ENCODE measurements at places on chromosomes 7 and 10.

GRCh38 chr7:31023877-31024276, 28.2 kb upstream of the ADCYAP1R1 start:
- DNase-seq, result no peak

DNA sequence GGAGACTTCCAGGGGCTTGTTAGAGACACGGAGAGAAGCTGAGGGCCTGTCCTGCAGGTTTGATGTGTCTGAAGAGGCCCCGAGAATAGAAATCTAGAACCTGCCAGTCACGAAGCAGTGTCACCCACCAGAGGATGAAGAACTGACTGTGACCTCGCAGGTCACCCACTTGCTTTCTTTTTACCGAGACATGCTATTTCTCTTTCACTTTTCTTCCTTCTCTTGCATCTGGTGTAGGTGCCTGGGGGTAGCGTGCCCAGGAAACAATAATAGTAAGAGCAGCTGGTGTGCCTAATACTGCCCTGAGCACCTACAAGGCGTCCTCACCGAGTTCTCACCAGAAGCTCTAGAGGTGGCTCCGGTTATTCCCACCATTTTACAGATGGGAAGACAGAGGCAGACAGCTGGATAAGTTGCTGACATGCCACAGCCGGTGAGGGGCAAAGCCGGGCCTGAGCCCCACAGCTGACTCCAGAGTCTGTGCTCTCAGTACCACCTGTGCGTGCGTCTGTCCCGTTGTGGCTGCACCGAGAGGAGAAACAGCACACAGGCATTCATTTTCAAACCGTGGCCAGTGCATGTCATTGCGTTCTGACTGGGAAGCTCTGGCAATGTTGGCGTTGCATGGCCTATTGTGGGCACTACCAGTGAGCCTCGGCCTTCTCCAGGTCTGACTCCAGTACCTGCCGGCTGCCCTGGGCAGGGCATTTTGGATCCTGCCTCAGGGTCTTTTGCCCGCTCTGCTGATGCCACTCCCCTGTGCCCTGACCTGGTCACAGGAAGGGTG, 7.8 kb downstream of the CHST3 start:
- no peak for DNase-seq

DNA sequence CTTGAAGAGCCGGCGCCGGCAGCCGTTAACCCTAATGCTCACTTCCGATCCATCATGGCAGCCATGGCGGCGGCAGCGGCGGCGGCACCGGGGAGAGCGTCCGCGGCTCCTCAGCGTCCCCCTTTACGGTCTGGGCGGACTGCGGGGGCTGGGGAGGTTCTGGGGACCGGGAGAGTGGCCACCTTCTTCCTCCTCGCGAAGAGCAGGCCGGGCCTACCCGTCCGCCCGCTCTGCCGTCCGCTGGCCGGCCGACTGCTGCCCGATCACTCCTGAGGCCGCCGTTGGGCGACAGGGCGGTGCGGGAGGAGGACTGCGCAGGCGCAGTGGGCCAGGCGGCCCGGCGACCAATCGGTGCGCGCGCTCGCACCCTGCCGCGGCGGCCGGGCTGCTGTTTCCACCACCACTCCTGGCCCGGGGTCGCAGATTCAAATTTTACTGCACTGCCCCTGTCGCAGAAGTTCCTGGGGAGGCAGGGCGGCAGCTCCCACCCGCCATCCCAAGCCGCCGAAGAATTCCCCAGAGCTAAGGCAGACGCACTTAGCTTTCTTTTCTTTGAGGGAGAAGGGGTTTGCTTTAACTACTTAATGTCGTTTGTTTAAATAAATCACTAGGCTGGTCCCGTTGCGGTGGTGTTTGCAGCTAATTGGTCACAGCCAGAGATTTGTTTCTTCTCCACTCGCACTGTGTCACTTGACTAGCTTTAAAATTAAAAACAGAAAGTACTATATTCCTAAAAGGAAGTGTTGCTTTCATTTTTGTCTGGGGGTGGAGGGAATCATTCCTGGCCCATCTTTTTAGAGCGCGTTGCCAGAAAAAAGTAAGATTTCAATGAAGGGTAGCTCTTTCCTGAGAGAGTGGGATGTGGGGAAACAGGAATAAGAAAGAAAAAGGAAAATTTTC, at the start of gene KIF5B:
TSS of gene KIF5B (minus strand) at position 290 of the 900 bp plus-strand sequence. CDS start 452 bp downstream, outside the sequence.
- DNase-seq, result peak; percentile 89

DNA sequence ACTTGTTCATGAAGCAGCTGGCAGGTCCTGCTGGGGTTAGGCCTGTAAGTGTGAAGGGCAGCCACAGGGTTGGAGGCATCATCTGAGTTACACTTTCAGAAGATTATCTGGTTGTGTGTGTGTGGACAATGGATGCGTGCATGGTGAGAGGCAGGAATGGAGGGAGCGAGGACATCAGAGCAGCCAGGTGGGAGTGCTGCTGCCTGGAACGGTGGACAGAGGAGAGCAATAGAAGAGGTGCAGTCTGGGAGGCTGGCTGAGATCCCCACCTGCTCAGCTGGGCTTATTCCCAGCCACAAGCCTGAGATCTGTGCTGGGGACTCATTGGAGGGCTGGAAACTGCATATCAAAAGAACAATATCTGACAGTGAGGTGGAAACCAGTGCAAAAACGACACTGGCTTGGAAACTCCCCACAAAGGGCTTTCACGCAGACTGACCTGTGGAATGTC, 17.9 kb downstream of the ZNF488 start:
- DNase-seq, result no peak

Measured in HuH-7.5 (cell line).